ENCODE measurements at places on chromosomes 11 and 22.

DNA sequence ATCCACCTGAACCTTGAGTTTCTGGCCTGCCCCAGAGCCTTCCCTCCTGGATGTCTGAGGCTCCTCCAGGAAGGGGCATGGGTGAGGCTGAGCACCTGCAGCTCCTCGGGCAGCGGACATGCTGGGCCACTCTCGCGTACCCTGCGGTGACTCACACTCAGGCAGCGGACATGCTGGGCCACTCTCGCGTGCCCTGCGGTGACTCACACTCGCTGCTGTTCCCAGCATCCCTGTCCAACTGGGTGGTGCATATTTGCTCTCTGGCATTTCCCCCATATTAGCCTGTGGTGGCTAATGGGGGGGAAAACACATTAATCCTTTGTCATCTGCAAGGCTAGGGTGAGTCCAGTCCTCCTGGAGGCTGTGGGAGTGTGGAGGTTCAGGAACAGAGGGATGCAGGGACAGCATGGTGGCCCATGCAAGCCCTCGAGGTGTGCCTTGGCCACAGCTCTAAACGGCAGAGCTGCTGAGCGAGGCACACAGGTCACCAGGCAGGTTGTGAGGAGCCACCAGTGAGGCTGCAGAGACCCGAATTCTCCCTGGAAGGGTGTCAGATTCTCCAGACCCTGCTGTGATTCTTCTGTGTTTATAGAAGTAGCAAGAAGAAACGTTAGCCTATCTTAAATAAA lies 728.1 kb downstream of the BRD1 start:
- no peak overlapping the region for H3K27ac ChIP-seq
- H3K36me3 ChIP-seq, result no peaks in the 10 kb centered on the region
- DNase-seq, result no peak
- H3K27me3 ChIP-seq, result no peaks in the 10 kb centered on the region
- H3K4me1 ChIP-seq, result no peaks in the 10 kb centered on the region

DNA sequence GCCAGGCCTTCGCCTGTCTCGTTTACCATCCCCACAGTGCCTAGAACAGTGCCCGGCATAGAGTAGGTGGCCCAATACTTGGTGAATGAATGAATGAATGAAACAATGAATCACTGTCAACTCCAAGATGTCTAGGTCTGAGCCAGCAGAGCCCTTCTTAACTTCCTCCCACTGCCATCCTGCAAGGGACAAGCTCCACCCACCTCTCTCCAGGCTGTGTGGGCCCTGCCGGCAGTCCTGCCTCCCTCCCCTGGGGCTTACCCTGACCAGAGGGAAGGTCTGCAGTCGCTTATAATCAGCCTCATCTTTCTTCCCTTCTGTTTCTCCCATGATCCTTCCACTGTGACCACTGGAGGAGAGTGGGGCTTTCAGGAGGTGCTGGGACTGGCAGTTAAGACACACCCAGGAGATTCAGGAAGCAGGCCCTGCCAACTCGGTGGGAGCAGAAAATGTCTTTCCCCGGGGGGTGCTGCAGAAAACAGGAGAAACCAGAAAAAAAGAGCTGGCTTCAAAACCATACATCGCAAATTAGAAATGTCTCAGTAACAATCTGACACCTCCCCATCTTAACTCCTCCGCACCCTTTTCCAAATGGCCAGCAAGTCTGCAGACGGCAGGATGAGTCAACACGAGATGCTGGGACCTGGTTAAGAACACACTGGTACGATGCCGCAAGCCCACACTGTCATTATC lies 11.4 kb downstream of the DNAL4 start:
- H3K27ac ChIP-seq, result no peak overlapping the region
- no peak for DNase-seq
- peaks cover 6% of the 10 kb centered on the region for H3K4me1 ChIP-seq
- H3K27me3 ChIP-seq, result no peaks in the 10 kb centered on the region
- H3K36me3 ChIP-seq, result peaks cover 4% of the 10 kb centered on the region
- no peak overlapping the region for H3K4me3 ChIP-seq

DNA sequence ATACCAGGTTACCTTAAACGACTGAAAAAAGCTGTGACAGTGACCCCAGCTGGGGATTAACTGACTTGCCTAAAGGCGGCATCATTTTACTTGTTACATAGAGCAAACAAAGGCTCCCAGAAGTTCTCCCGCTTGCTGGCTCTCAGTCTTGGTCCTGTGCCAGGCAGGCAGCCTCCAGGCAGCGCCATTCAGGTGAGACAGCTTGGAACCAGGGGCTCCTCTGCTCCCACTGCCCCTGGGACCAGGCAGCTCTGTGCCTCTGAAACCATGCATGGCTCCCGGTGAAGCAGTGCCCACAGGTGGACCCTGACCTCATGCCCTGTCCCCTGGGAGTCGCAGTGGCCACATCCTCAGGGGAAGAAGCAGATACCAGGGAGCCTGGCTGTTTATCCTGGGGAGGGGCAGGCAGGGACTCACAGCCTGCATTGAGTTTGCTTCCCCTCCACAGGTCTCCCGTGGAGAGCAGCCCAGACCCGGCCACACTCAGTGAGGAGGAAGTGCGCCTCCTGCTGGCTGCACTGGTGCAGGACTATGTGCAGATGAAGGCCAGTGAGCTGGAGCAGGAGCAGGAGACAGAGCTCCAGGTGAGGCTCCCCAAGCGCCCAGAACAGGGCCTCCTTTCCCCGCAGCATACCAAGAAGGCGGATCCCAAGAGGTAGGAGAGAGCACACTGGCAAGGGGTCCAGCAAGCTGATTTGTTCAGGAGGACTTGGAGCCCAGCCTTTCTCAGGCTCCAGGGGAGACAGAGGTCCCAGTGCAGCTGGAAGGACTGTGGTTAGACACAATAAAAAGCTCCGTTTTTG lies 15.6 kb upstream of the CYP2R1 start:
- peaks cover 54% of the 10 kb centered on the region for H3K4me1 ChIP-seq
- peak overlapping the region; percentile 15 for H3K4me3 ChIP-seq
- H3K36me3 ChIP-seq, result no peaks in the 10 kb centered on the region
- peak overlapping the region; percentile 45 for H3K27ac ChIP-seq

GRCh38 chr11:80629466-80629865 lies 1188.6 kb upstream of the TENM4 start:
- DNase-seq, result no peak
- no peaks in the 10 kb centered on the region for H3K27me3 ChIP-seq
- H3K27ac ChIP-seq, result no peak overlapping the region
- no peak overlapping the region for H3K4me3 ChIP-seq

DNA sequence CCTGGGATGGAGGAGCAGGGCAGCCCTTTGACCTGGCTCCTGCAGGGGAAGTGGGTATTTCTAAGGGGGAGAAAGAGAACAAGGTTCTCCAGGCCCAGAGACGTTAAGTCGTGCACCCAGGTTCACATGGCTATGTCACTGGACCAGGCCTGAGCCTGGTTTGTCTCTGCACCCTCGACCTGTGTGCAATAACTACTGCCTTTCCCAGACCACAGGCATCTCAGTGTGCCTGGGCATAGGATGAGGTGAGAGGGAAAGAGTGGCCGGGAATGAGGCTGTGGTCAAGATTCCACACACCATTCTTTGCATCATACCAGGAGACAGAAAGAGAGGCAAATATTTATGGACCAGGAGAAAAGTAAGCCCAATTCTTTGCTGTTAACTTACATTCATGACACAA lies 66.8 kb downstream of the PRR5L start:
- H3K4me1 ChIP-seq, result peaks cover 30% of the 10 kb centered on the region
- peaks cover 31% of the 10 kb centered on the region for H3K27me3 ChIP-seq
- no peaks in the 10 kb centered on the region for H3K36me3 ChIP-seq
- H3K4me3 ChIP-seq, result no peak overlapping the region
- H3K27ac ChIP-seq, result no peak overlapping the region

DNA sequence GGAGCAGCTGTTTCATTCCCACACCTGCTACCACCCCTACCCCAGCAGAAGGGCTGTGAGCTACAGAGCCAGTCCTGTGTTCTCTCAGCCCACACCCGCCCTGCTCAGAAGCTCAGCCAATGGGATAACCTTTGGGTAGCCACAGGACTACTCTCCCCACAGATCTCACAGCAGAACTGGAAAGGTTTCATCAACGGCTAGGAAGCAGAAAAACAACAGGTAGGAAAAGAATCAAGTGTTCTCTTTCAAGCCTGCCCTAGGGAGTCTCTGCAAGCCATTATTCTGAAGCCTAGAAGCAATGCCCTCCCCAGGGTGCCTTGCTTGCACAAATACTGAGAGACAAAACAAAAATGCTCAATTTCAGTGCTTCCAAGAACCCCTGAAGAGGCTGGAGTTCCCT lies 77.2 kb downstream of the TMPRSS5 start:
- peaks cover 10% of the 10 kb centered on the region for H3K27me3 ChIP-seq
- H3K27ac ChIP-seq, result no peak overlapping the region
- no peaks in the 10 kb centered on the region for H3K36me3 ChIP-seq
- no peak for DNase-seq

GRCh38 chr11:12503039-12503484 lies 125.7 kb downstream of the PARVA start:
- no peaks in the 10 kb centered on the region for H3K36me3 ChIP-seq
- no peaks in the 10 kb centered on the region for H3K4me1 ChIP-seq
- no peak overlapping the region for H3K27ac ChIP-seq
- H3K4me3 ChIP-seq, result no peak overlapping the region

DNA sequence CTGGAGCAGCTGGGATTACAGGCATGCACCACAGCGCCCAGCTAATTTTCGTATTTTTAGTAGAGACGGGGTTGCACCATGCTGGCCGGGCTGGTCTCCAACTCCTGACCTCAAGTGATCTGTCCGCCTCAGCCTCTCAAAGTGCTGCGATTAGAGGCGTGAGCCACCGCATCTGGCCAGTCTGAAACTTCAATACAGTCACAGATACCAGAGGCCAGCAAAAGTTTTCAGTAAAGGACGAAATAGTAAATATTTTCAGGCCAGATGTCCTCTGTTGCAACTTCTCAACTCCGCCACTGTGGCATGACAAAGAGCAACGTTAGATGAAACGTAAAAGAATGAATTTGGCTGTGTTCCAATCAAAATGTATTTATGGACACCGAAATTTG lies 403.6 kb downstream of the MN1 start:
- peaks cover 4% of the 10 kb centered on the region for H3K27me3 ChIP-seq
- no peak for DNase-seq
- H3K27ac ChIP-seq, result no peak overlapping the region
- H3K4me1 ChIP-seq, result no peaks in the 10 kb centered on the region

GRCh38 chr11:64121663-64122410 lies 44.1 kb downstream of the MACROD1 start:
- no peak for DNase-seq
- no peak overlapping the region for H3K4me3 ChIP-seq
- H3K4me1 ChIP-seq, result peaks cover 14% of the 10 kb centered on the region
- H3K27me3 ChIP-seq, result peaks cover 18% of the 10 kb centered on the region
- H3K36me3 ChIP-seq, result no peaks in the 10 kb centered on the region

GRCh38 chr11:121967131-121967704 lies 148.8 kb downstream of the BLID start:
- no peak for DNase-seq
- H3K36me3 ChIP-seq, result no peaks in the 10 kb centered on the region
- no peak overlapping the region for H3K27ac ChIP-seq
- H3K27me3 ChIP-seq, result no peaks in the 10 kb centered on the region

DNA sequence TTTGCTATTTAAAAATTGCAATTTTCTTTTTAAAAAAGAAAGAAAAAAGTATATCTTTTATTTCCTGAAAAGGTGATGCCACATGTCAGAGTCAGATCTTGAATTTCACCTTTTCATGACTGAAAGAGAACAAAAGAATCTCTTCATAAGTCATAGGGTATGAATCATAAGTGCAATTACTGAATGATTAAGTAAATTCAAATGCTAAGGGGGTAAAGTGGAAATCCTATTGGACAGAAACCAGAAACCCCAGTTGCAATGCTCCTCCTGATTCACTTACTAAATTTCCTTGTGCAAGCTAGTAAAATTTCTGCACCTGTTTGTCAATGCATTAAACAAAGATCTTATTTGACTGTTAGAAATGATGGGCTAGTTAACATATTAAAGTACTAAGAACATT lies 8.2 kb upstream of the PRRG4 start:
- H3K36me3 ChIP-seq, result no peaks in the 10 kb centered on the region
- H3K27ac ChIP-seq, result no peak overlapping the region
- DNase-seq, result no peak
- H3K4me3 ChIP-seq, result no peak overlapping the region
- no peaks in the 10 kb centered on the region for H3K4me1 ChIP-seq

DNA sequence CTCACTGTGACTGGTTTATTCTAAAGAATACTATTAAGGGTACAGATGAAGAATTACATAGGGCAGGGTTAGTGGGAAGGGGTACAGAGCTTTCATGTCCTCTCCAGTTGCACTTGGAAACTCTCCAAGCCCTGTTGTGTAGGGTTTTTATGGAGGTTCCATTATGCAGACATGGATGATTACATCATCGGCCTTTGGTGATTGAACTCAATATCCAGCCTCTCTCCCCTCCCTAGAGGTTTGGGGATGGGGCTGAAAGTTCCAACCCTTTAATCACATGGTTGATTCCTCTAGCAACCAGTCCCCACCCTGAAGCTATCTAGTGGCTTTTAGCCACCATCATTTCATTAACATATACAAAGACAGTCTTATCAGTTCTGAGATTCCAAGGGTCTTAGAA lies 472.6 kb downstream of the BUD13 start:
- no peaks in the 10 kb centered on the region for H3K27me3 ChIP-seq
- no peaks in the 10 kb centered on the region for H3K36me3 ChIP-seq
- H3K27ac ChIP-seq, result no peak overlapping the region
- no peak for DNase-seq
- no peak overlapping the region for H3K4me3 ChIP-seq
- H3K4me1 ChIP-seq, result no peaks in the 10 kb centered on the region

GRCh38 chr22:50730941-50731661 lies 6.9 kb upstream of the ACR start:
- H3K27ac ChIP-seq, result no peak overlapping the region
- H3K36me3 ChIP-seq, result no peaks in the 10 kb centered on the region
- no peak for DNase-seq
- peaks cover 5% of the 10 kb centered on the region for H3K27me3 ChIP-seq

DNA sequence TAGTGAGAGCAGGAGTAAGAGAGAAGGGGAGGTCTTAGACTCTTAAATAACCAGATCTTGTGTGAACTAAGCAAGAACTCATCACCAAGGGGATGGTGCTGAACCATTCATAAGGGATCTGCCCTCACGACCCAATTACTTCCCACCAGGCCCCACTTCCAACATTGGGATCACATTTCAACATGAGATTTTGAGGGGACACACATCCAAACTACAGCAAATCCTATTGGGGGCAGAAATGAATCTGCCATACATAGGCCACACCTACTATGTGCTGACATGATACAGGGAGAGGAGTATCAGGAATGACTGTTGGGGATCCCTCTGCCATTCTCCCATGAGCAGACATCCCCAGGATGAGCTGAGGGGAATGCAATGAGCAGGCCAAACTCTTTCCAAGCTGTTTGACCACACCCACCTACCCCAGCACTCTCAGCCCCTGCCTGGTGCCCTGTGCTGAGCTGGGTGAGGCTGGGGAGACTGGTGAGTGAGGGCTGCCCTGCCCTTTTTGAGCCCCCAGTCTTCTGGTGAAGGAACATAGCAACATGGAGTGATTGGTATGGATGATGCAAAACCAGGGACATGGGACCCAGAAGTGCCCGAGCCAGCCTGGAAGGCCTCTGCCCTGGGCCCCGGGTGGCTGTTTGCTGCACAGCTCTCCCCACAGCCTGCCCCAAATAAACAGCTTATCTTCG lies 1.2 kb upstream of the GTSE1 start:
- DNase-seq, result no peak
- peak overlapping the region; percentile 97 for H3K27ac ChIP-seq
- H3K27me3 ChIP-seq, result no peaks in the 10 kb centered on the region

GRCh38 chr11:61429346-61429690 lies 457 bp downstream of the CPSF7 start:
- peaks cover 67% of the 10 kb centered on the region for H3K4me1 ChIP-seq
- DNase-seq, result peak; percentile 77
- H3K36me3 ChIP-seq, result peaks cover 55% of the 10 kb centered on the region
- H3K27me3 ChIP-seq, result no peaks in the 10 kb centered on the region
- peak overlapping the region; percentile 89 for H3K4me3 ChIP-seq
